Testis (tissue), 5 donors: ENCODE measurements at places on chromosomes 16 and 17. TPM values are rescaled to one million over a fixed set of nuclear protein-coding genes. Genes with fewer than 3 reads are reported as not detected.

Gene RNU2-1
- not detected for total RNA-seq

DNA sequence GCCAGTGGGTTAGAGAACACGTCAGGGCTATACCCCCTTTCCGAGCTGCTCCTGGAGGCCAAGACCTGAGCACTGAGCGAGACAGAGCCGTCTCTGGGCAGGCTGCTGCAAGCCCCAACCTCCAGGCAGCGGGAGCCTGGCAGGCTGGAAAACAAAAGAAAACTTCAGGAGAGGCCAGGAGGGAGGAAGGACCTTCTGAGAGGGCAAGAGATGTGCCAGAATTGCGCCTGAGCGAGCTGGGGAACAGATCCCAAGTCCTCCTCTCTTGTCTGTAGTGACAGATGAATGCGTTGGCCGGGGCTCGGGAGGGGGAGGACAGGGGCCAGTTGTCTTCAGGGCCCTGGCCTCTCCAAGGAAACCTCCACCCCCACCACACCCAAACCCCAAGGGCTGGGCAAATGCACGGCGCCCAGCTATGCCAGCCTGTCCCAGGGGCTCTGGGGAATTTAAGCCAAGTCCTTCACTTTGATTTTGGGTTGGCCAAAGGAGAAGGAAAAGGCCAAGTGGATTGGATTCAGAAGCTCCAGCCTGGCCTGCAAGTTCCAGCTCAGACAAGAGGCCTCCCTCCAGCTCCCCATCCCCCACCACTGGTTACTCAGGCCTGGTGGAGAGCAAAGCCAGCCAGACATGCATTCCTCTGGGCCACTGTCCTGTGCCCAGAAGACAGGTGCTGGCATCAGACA is 18.1 kb downstream of the SDK2 start:
- no peak for DNase-seq
- H3K4me3 ChIP-seq = no peak overlapping the region
- no peaks in the 10 kb centered on the region for H3K4me1 ChIP-seq
- H3K36me3 ChIP-seq = no peaks in the 10 kb centered on the region

- no peak overlapping the region for H3K27ac ChIP-seq
- H3K27me3 ChIP-seq = no peaks in the 10 kb centered on the region
- no peaks in the 10 kb centered on the region for H3K4me1 ChIP-seq
- H3K36me3 ChIP-seq = no peaks in the 10 kb centered on the region
- DNase-seq = peak; percentile 19
- no peak overlapping the region for H3K4me3 ChIP-seq
Observed at GRCh38 chr17:56478836-56479447, 114.6 kb upstream of the NOG start.

- no peaks in the 10 kb centered on the region for H3K27me3 ChIP-seq
- peaks cover 22% of the 10 kb centered on the region for H3K4me1 ChIP-seq
- no peaks in the 10 kb centered on the region for H3K36me3 ChIP-seq
- H3K4me3 ChIP-seq = no peak overlapping the region
Observed at GRCh38 chr17:67549820-67550219, 167.9 kb upstream of the NOL11 start.

DNA sequence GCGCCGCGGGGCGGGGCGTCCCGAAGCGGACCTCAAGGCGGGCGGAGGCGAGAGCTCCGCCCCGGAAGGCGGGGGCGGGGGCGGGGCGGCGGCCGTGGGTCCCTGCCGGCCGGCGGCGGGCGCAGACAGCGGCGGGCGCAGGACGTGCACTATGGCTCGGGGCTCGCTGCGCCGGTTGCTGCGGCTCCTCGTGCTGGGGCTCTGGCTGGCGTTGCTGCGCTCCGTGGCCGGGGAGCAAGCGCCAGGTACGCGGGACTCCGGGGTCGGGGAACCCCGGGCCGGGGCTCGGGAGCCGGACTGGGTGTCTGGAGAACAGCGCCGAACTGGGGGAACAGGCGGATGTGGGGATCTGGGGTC is at the start of gene TNFRSF12A:
TSS of gene TNFRSF12A (plus strand) at position 122 of the 357 bp plus-strand sequence. CDS start at position 152, 30 bp downstream.
- no peaks in the 10 kb centered on the region for H3K27me3 ChIP-seq
- H3K36me3 ChIP-seq = no peaks in the 10 kb centered on the region
- peak; percentile 78 for DNase-seq
- H3K27ac ChIP-seq = peak within 1 kb of the TSS; percentile 72
- H3K4me3 ChIP-seq = peak within 1 kb of the TSS; percentile 46
- peaks cover 35% of the 10 kb centered on the region for H3K4me1 ChIP-seq

DNA sequence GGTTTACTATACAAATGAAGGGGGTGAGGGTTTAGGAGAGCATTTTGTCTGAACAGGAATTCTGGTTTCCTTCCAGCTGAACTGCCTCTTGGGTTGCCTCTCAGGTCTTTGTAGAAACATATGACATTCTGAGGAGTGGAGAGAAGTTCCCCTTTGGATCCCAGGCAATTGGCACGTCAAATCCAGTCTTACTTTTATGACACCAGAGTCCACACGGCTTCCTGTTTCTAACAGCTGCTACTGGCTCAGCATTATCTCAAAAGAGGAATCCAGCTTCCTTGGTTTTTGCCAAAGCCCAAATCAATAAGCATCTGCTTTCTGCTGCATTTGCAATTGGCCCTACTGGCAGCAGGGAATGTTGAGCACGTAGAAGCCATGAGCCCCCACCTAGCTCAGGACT is 97.6 kb upstream of the FAM20A start:
- no peak overlapping the region for H3K4me3 ChIP-seq
- peaks cover 14% of the 10 kb centered on the region for H3K4me1 ChIP-seq
- no peak overlapping the region for H3K27ac ChIP-seq
- DNase-seq = peak; percentile 24
- H3K27me3 ChIP-seq = no peaks in the 10 kb centered on the region

DNA sequence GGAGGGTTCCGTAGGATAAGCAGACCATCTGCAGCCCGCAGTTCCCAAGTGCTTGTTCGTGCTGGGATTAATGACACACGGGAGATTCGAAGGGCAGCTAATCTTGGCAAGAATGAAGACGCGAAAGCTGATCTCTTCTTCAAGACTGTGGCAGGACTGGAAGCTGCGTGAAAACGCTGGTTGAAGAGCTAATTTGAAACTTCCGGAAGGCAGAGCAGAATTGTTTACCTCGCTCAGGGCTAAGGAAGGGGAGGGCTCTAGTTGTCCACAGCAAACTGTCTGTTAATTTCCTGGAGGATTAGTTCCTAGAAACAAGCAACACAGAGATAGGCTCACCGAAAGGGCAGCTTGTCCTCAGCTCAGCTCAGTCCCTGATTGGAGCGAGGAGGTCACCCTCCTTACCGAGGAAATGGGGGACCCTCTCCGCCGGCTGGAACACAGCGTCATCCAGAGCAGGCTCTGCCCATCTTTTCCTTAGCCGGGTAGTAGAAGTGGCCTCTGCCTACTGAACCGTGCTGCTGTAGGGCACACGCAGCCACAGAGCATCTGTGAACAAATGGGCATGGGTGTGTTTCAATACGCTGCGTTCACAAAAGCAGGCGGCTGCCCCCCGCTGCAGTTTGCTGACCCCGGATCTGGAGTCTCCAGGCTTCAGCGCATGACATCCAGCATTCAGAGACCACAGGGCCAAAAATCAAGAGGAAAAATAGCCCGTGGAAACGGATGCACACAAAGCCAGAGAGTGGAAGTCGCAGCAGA is 16.7 kb upstream of the BAIAP2 start:
- no peaks in the 10 kb centered on the region for H3K36me3 ChIP-seq
- H3K4me3 ChIP-seq = no peak overlapping the region
- H3K4me1 ChIP-seq = peaks cover 18% of the 10 kb centered on the region
- no peak overlapping the region for H3K27ac ChIP-seq
- H3K27me3 ChIP-seq = no peaks in the 10 kb centered on the region

Gene NXN
- total RNA-seq = 26.0 TPM

GRCh38 chr16:86740298-86740697 is 161.9 kb downstream of the FOXL1 start:
- H3K36me3 ChIP-seq = no peaks in the 10 kb centered on the region
- DNase-seq = no peak
- H3K4me3 ChIP-seq = no peak overlapping the region
- no peaks in the 10 kb centered on the region for H3K4me1 ChIP-seq
- no peak overlapping the region for H3K27ac ChIP-seq
- H3K27me3 ChIP-seq = no peaks in the 10 kb centered on the region

- H3K4me1 ChIP-seq = peaks cover 31% of the 10 kb centered on the region
- H3K36me3 ChIP-seq = no peaks in the 10 kb centered on the region
- H3K27ac ChIP-seq = no peak overlapping the region
- H3K4me3 ChIP-seq = no peak overlapping the region
- no peaks in the 10 kb centered on the region for H3K27me3 ChIP-seq
Observed at GRCh38 chr16:89315791-89316581, 98.5 kb downstream of the ZNF778 start.
